ENCODE measurements at places on chromosomes 6 and 20. TPM values are rescaled to one million over a fixed set of nuclear protein-coding genes. Genes with fewer than 3 reads are reported as not detected.

DNA sequence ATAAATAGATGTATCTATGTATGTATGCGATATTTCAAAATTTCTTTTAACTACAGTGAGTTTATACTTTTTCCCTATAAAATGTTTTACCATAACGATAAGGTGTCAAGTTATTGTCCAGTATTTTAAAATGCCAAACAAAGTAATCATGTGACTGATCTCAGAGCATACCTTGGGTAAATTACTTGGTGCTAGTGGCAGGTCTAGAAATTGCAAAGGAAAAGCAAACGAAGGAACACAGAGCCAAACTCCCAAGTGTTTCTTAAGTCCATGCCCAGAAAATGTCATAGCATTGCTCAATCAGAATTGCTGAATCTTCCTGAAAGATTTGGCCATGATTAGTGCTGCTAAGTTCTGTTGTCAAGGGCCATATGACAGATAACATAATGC is 77.5 kb downstream of the CAP2 start:
- DNase-seq: no peak

GRCh38 chr6:105881608-105882007 is 204.5 kb upstream of the PRDM1 start:
- no peak for DNase-seq

DNA sequence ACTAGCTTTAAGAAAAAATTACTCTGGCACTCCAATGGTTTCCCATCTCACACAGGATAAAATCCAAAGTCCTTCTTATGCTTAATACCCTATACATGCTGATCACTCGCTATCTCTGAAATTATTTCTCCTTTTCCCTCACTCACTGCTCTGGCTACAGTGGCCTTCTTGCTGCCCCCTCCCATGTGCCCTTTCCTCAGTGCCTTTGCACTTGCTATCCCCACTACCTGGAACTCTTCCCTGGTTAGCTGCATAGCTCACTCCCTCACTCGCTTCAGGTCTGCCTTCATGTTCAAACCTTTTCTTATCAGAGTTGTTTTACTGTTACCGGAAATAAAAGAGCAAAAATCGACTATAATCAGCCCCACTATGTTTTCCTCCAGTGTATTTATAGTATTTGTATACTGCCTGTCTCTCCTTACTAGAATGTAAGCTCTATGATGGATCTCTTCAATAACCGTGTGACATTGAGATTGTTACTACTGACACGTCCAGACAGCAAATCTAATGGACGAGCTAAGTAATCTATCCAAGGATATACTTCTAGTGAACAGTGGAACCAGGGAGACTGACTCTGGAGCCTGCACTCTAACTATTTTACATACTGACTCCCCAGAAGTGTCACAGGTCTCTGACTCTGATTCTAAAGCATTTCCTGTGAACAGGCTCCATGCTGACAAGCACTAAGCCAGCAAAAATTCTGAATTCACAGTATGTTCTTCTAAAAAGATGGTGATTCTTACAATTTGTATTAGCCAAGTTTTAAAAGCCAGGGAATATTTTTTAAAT is 25.1 kb downstream of the FKBP5 start:
- no peak for DNase-seq

- no peak for DNase-seq
These were observed 92.5 kb downstream of the SESN1 start for GRCh38 chr6:109002051-109002697.

DNA sequence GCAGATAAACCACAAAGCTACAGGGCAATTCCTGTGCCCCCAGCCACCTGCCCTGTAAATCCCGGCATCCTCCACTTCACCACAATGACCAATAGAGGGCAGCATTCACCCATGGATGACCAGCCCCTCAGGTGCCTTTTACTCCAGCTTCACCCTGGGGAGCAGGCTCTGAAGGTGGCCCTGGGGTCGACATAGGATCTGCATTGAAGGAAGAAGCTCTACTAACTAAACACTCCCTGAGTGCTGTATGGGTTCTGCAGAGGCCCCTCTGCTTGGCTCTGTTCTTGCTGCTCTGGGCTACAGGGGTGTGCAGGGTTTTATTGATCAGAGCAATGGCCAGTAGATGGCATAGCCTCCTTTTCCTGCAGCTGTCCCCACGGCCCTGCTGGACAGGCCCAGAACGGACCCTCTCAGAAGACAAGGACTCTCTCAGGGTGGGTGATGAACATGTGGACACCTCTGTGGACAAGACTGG is 20.3 kb downstream of the CST4 start:
- DNase-seq: no peak

GRCh38 chr20:22700367-22700766 is 116.0 kb upstream of the FOXA2 start:
- DNase-seq: no peak

- no peak for DNase-seq
These were observed 369.7 kb downstream of the CD109 start for GRCh38 chr6:74065705-74066104.

DNA sequence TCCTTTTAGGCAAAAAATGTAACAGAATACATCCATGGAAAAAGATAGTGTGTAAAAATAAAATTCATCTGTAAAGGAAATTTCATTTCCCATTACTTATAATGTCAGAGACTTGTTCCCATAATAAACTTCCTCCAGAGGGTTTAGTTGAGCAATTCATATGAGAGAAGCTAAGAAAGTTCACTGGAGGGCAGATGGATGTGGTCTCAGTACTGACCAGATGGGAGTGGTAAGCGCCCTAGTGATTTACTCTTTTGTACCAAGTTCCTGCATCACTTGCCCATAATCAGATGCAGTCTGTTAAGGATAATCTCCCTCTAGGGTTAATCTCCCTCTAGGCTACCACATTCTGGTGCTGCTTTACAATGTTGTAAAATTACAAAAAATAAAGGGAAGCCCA is 61.7 kb downstream of the ESF1 start:
- DNase-seq: no peak

DNA sequence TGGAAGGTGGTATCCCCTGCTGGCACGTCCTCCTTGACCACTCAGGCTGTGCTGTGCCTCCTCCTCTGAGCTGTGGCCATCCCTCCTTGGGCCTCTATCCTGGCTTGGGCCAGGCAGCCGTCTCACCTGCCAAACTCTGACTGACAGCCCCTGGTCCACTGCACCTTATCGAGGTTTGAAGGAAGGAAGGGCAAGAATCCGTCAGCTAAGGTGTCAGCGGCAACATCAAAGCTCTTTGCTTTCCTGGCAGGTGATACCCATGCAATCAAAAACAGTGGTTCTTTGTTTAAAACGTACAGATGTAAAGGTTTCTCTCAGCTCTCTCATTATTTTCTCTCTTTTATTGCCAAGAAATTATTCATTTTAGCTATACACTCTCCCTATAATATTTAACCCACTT is 203.9 kb downstream of the TBXT start:
- no peak for DNase-seq

- DNase-seq: no peak
These were observed 59.5 kb downstream of the SAMD3 start for GRCh38 chr6:130163266-130163665.

- no peak for DNase-seq
These were observed 165.4 kb downstream of the TAF4 start for GRCh38 chr20:61900011-61900944.

- DNase-seq: no peak
These were observed 133.2 kb upstream of the JAG1 start for GRCh38 chr20:10807013-10807412.

GRCh38 chr6:170101281-170102035 is 189.4 kb downstream of the DLL1 start:
- DNase-seq: peak; percentile 81

GRCh38 chr6:4920914-4921410 is 82.9 kb downstream of the RPP40 start:
- no peak for DNase-seq

GRCh38 chr6:116767715-116768114 is 2.2 kb upstream of the FAM162B start:
- no peak for DNase-seq

GRCh38 chr20:35122756-35123405 is 24.3 kb downstream of the EDEM2 start:
- DNase-seq: no peak

DNA sequence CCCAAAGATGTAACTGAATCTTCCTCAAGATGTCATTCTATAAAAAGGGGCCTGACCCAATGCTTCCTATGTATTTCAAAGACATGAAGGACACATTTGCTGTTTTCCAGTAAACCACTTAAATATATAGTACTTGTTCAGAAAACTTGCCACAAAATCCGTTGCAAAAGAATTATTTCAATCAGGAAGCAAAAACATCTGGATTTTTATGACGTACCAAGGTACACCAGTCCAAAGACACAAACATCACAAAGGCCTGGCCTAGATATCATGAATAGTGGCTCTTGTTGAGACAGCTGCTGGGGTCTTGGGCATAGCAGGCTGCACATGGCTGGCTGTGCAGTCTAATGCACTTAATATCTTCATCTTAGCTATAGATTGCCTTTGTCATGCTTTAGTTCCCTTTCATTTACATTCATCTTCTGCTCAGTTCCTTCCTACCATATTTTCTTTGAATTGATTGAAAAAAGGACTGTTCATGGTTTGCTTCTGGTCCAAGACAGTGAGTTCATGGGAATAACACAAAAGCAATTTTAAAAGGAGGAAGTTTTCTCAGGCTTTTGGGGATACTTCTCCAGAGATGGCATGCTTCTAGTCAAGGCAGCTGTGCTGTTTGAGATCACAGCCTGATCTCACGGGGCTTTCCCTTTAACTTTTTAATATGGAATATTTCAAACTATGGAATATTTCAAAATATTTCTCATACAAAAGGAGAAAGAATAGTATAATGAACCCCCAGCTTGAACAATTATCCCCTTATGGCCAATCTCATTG is 44.5 kb downstream of the MYLIP start:
- DNase-seq: no peak

GRCh38 chr6:138538390-138539031 is 39.2 kb upstream of the NHSL1 start:
- no peak for DNase-seq

GRCh38 chr6:152124429-152125074 is 317.1 kb downstream of the ESR1 start:
- DNase-seq: no peak

GRCh38 chr6:135853986-135854385 is 2.5 kb downstream of the PDE7B start:
- DNase-seq: no peak

- no peak for DNase-seq
These were observed 145.6 kb upstream of the CDH4 start for GRCh38 chr20:61106438-61106837.

APCDD1L gene
- 22.5 TPM for total RNA-seq

ADGRB3 gene
- total RNA-seq: 1.5 TPM

MCHR2 gene
- total RNA-seq: not detected

PTPRK gene
- total RNA-seq: 69.9 TPM

LAMA2 gene
- 1.9 TPM for total RNA-seq

HLA-DOB gene
- 0.56 TPM for total RNA-seq

BHLHE23 gene
- not detected for total RNA-seq

LGSN gene
- not detected for total RNA-seq

HLA-DQB1 gene
- not detected for total RNA-seq

SPATS1 gene
- total RNA-seq: not detected

All from chondrocyte (in vitro differentiated cells).